ENCODE measurements at places on chromosomes 2 and 18.

DNA sequence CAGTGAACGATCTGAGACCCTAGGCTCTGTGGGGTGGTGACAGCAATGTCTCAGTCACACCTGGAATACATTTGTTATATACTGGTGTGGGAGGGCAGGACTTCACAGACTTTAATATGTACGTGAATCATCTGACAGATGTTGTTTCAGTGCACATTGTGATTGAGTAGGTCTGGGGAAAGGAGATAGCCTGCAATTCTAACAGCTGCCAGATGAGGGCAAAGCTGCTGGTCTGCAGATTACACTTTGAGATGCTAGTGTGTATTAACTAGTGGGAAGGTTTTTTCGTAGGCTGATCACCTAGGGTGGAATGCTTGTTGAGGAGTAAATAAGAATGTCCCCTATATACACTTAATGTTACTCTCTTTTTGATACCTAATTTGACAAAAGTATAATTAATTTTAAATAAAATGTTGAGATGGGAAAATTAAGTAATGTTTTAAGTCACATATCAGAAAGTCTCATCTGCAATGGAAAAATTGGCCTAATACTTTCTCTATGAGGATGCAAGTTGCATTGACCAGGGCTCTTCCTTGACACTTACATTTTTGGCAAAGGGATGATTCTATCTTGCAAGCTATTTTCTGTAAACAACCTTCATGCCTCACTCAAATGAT is 496.9 kb upstream of the HNMT start:
- H3K36me3 ChIP-seq = no peaks in the 10 kb centered on the region
- H3K4me3 ChIP-seq = no peak overlapping the region
- no peaks in the 10 kb centered on the region for H3K4me1 ChIP-seq
- no peaks in the 10 kb centered on the region for H3K27me3 ChIP-seq
- no peak overlapping the region for H3K27ac ChIP-seq

- DNase-seq = no peak
- peaks cover 13% of the 10 kb centered on the region for H3K27me3 ChIP-seq
- H3K36me3 ChIP-seq = no peaks in the 10 kb centered on the region
- no peaks in the 10 kb centered on the region for H3K4me1 ChIP-seq
- H3K27ac ChIP-seq = no peak overlapping the region
Measured at GRCh38 chr18:76657911-76658470, 162.9 kb upstream of the ZNF516 start.

- H3K4me1 ChIP-seq = peaks cover 7% of the 10 kb centered on the region
- H3K27me3 ChIP-seq = no peaks in the 10 kb centered on the region
- no peak overlapping the region for H3K27ac ChIP-seq
- no peaks in the 10 kb centered on the region for H3K36me3 ChIP-seq
- DNase-seq = no peak
- H3K4me3 ChIP-seq = no peak overlapping the region
Measured at GRCh38 chr18:7096838-7097237, 20.8 kb downstream of the LAMA1 start.

DNA sequence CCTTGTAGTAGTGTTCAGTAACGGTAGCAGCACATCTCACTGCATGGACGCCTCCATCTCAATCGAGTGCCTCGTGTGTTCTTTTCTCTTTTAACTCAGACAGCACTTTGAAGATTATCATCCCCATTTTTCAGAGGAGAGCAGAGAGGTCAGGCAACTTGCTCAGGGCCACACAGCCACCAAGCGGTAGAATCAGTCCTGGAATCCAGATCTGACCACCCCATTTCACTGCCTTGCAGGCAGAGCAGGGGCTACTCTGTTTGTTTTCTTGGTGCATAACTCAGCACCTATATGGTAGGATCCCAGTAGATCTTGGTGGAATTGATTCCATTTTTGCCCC is 129.5 kb downstream of the SMAD7 start:
- H3K27ac ChIP-seq = no peak overlapping the region
- DNase-seq = no peak
- H3K27me3 ChIP-seq = no peaks in the 10 kb centered on the region
- H3K36me3 ChIP-seq = no peaks in the 10 kb centered on the region

DNA sequence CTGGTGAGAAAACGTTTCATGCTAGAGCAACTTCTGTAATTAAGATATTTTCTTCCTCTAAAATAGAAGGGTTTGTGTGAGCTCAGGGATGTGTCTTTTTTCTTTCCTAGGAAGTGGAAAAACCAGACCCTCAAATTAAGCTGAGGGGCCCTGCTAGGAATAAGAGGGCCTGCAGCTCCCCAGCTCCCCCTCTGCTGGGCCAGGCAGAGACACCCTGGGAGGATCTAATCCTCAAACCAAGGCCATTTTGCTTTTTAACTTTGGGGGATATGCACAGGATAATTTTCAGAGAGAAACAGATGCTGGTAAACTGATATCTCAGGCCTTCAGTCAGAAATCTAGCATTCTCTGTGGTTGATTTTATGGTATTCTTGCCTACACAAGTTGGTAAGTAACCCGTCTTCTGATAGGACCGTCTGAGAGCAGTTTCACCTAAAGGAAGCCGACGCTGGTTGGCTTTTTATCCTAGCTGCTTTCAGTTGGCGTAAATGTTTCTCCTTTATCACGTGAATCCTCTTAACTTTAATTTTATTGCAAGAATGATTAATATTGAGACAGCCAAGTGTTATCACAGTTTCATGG is 34.8 kb downstream of the SNTG2 start:
- no peaks in the 10 kb centered on the region for H3K27me3 ChIP-seq
- no peak overlapping the region for H3K4me3 ChIP-seq
- H3K27ac ChIP-seq = no peak overlapping the region
- peaks cover 11% of the 10 kb centered on the region for H3K4me1 ChIP-seq
- DNase-seq = no peak
- H3K36me3 ChIP-seq = no peaks in the 10 kb centered on the region

DNA sequence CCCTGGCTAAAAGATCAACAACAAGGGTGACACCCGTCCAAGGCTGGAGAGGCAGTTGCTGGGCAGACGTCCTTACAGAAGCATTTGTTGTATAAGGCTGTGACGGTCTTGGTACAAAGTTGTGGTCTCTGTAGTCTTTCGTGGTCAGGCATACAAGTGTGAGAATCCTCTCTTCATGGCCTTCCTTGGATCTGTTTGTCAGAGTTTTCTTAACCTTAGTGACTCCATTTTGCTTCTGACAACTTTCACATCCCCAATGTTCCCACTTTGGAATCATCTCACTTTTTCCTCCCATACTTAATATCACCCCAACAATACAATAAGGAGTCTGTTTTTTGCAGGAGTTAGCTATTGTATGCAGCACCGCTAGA is 72.7 kb upstream of the ZCCHC2 start:
- H3K36me3 ChIP-seq = no peaks in the 10 kb centered on the region
- H3K27ac ChIP-seq = no peak overlapping the region
- H3K4me3 ChIP-seq = no peak overlapping the region
- H3K27me3 ChIP-seq = no peaks in the 10 kb centered on the region

GRCh38 chr18:50151926-50152325 is 43.0 kb downstream of the MYO5B start:
- DNase-seq = no peak
- H3K27me3 ChIP-seq = no peaks in the 10 kb centered on the region
- H3K36me3 ChIP-seq = no peaks in the 10 kb centered on the region
- no peaks in the 10 kb centered on the region for H3K4me1 ChIP-seq
- no peak overlapping the region for H3K4me3 ChIP-seq

DNA sequence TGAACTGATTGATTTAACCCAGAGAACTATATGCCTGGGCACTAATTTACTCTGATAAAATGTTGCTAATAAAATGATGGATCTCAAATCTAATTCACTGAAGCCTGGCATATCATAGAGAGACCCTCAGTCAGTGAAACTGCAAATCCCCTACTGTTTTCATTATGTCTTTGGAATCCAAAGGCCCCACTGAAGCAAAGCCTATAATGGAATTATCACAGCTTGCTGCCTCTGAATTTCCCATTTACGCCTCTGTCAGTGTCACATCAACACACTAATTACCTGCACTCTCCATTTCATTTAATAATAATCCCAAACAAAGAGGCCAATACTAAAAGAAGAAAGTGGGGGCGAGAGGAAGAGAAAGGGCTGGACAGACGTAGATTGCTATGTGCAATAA is 470.9 kb downstream of the MBD2 start:
- no peak overlapping the region for H3K4me3 ChIP-seq
- no peak for DNase-seq
- H3K4me1 ChIP-seq = peaks cover 3% of the 10 kb centered on the region
- no peaks in the 10 kb centered on the region for H3K36me3 ChIP-seq
- no peak overlapping the region for H3K27ac ChIP-seq

DNA sequence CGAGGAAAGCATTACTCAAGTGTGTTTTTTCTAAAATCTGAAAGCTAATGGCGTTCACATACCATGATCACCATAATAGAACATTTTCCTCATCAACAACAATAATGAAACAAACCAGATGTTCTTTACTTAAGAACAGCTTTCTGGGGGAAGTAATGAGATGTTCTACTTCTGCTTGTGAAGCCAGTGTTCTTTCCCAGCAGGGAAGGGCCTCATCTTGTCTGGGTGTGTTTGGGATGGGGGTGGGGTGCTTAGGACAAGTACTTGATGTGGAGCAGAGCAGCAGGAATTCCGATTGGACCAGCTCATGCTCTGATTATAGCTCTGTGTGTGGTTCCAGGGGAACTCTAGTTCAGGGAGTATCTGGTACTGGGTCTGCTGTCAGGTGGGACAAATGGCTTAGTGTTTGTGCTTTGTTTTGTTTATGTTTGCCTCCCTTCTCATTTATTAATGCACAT is 163.0 kb upstream of the NOSTRIN start:
- DNase-seq = peak; percentile 75
- H3K27ac ChIP-seq = peak overlapping the region; percentile 94
- H3K4me3 ChIP-seq = no peak overlapping the region

DNA sequence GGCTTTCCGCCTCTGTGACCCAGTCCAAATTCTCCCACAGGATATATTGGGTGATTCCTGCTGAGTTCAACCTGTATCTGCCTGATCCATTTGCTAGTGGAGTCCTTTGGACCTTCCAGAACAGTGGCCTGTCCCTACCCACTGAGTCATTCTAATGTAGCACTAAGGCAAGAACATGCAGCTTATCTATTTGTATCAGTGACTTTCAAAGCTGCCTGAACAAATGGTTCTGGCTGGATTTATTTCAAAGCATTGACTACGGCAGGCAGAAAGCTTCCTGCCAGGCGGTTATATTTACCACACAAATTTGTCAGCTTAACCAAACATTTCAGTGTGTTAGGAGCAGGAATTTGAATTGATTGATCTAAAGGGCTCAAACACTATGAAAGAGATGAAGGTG is 613.4 kb downstream of the DCC start:
- H3K27me3 ChIP-seq = no peaks in the 10 kb centered on the region
- peaks cover 12% of the 10 kb centered on the region for H3K4me1 ChIP-seq

DNA sequence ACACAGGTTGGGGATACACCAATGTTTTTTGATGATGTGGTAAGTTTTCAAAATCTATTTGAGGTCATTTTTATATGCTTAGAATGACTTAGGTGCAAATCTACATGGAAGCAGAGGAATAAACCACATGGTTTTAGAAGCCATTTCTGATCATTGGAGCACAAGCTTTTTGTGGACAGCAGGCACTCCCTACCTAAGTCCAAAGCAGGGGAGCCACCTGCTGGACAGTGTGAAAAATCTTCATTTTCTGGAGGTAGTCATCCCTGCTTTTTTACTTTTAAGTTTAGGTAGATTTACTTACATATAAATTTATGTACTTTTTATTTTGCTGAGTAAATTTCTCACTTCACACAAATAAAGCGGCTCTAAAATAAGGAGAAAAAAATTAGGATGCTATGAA is 323.2 kb downstream of the PLCL1 start:
- H3K27me3 ChIP-seq = no peaks in the 10 kb centered on the region
- H3K36me3 ChIP-seq = no peaks in the 10 kb centered on the region
- H3K4me3 ChIP-seq = no peak overlapping the region
- DNase-seq = peak; percentile 85
- H3K27ac ChIP-seq = no peak overlapping the region

DNA sequence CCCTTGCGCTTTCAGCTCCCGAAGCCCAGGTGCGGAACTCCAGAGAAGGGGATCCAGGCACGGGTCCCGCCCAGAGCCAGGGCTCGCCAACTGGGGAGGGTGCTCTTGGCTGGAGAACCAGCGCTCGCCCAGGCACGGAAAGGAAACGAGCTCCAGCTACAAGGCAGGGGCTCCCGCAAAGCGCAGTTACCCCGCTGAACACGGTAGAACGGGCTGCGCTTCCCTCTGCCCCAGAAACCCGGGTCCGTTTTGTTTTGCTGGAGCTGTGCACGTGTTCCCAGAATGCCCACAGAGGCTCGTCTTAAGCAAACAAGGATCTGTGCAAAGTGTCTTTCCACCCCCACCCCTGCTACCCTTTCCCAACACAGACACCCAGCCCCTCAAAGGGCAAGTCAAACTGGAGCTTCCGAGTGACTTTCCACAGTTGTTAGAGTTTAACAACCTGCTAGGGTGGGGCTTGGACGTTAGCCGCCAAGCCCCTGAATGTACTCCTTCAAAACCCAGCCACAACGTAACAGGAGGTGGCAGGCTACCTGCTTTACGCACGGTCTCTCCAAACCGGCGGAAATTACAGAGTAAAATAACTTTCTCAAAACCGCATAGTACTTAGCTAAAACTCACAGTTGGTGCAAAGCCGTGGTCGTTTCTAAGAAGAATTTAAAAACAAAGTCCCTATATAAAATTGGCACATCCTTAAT is 775 bp downstream of the RNF125 start:
- peaks cover 3% of the 10 kb centered on the region for H3K27me3 ChIP-seq
- H3K4me1 ChIP-seq = no peaks in the 10 kb centered on the region
- peak overlapping the region; percentile 74 for H3K27ac ChIP-seq
- no peaks in the 10 kb centered on the region for H3K36me3 ChIP-seq
- peak overlapping the region; percentile 38 for H3K4me3 ChIP-seq
- peak; percentile 29 for DNase-seq

DNA sequence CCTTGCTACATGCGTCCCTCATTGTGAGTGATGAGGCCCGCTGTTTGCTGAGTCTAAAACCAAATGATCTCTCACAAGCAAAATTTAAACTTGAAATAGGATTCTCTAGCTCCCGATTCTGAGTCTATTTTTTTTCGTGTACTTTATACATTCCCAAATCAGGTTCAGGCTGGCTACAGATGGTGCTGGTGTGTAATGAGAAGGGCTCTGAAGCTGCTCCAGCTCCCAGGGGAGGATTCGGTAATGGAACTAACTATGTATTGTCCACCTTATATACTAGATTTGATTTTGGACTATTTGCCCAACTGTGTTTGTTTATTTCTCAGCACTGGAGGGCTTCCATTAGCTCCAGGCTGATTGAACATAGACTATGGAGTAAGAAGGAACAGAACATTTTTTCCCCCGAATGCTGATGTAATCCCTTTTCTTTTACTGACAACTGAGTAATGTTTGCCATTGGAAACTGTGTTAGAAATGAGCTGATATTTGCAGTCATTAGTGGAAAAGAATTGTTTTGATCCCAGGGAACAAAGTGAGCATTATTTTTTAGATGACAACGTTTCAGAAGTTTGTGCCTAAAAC is 274.0 kb upstream of the FIGN start:
- no peak overlapping the region for H3K27ac ChIP-seq
- no peaks in the 10 kb centered on the region for H3K4me1 ChIP-seq
- no peaks in the 10 kb centered on the region for H3K36me3 ChIP-seq
- DNase-seq = no peak

DNA sequence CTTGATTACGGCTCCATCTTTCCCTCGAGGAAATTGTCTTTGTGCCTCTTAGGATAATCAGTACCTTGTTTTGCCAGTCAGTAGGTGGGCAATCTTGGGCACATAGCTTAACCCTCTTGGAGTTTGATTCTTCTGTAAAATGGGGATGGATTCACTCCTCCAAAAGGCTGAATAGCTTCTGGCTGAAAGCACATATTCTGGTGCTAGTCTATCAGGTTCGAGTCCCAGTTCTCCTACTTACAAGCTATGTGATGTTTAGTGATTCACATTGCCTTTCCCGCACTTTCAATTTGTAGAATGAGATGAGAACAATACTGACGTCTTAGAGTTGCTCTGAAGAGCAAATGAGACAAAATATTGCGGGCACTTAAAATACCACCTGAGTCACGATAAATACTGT is 43.9 kb downstream of the ATIC start:
- H3K4me1 ChIP-seq = peaks cover 2% of the 10 kb centered on the region
- peak; percentile 75 for DNase-seq
- H3K36me3 ChIP-seq = peaks cover 9% of the 10 kb centered on the region
- no peak overlapping the region for H3K27ac ChIP-seq

Data from cardiac muscle cell (in vitro differentiated cells and primary cell).